T-cell (primary cell): ENCODE measurements at places on chromosomes 3 and 15.
A peak's percentile ranks its signal among the peaks of the same experiment; 100 is the strongest.

- no peak for DNase-seq
Measured at GRCh38 chr3:87179642-87180041, 47.5 kb upstream of the CHMP2B start.

DNA sequence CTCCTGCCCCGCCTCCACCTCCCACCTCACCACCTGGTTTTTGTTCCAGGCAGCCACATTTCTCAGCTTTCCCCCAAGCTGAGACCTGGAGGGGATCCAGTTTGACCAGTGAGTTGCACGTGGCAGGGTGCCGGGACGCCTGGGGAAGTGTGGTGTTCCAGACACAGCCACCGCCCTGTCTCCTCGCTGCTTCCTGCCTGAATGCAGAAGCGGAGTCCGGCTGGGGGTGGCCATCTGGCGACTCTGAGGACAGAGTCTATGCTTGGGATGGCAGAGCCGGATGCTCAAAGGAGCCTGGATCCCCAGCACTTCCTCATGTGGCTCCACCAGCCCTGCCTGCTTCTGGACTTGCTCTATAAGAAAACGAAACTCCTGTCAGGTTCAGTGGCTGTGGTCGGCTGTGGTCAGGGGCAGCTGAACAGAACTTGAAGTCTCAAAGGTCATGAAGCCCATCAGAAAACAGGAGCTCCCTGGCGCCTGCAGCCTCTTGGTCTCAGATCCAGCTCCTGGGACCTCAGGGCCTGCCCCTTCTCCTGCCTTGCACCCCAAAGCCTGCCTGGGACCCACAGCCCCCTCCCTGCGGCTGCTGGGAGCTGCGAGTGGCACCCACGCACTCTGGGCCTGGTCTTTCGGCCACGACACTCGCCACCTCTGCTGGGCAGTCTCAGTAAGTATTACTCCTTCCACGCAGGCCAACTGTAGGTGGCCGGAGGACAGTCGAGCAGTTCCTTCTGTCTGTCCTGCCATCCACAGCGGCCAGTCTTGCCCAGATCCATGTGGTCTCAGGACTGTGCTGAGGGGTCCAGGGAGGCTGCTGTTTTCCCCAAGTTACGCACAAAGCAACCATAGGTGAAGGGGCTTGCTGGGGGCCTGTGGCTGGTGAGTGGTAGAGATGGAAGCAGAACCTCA is 112.8 kb upstream of the MEF2A start:
- no peak for DNase-seq

- DNase-seq: no peak
Measured at GRCh38 chr3:150411106-150411460, 3.0 kb downstream of the TSC22D2 start.

DNA sequence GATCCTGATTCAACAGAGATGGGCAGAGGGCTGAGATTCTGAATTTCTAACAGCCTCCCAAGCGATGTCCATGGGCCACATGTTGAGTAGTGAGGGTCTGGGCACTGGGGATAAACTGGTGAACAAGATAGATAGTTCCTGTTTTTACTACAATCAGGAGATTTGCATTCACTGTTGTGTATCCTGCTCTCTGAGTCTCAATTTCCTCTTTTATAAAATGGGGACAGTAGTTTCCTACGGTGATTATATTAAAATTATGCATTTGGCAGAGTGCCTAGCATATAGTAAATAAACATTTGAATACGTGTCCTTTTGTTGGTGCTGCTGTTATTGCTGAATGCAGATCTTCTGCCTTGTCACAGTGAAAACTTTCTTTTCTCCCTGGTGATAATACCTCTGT is 102.5 kb downstream of the MYH15 start:
- DNase-seq: no peak

- peak; percentile 17 for DNase-seq
Measured at GRCh38 chr3:33030802-33031201, 66.1 kb downstream of the GLB1 start.

DNA sequence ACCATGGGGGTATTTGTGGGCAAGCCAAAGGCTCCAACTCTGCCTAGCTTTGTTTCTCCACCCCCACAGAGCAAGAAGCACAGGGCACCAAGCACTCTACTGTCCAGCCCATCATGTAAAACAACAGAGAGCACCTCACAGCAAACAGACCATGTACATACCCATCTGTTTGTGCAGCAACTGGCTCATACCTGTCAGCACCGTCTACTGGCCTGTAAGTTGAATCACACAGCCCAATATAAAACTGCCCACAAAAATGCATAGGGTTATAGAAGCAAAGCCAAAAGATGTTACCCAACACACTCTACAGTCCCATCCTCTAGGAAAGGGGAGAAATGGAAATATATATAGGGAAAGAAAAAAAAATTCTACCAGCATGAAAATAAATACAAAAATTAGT is 139.7 kb upstream of the CPNE4 start:
- no peak for DNase-seq

DNA sequence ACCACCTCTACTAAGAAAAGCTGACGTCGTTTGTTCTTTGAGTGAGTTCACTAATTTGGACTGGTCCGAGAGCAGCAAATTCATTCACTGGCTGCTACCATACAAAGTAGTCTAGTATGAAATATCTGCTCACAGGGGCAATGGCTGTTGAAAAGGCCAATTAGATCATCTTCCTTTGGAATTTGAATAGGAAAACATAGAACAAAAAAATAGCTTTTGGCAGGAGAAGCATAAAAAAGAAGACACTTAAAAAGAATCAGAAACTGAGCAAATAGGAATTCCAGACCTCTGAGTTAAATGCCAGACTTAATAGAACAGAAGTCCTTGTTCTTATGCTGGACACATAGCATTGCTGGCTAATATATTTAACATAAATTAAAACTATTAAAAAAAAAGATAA is 159.3 kb downstream of the IL1RAP start:
- DNase-seq: no peak

DNA sequence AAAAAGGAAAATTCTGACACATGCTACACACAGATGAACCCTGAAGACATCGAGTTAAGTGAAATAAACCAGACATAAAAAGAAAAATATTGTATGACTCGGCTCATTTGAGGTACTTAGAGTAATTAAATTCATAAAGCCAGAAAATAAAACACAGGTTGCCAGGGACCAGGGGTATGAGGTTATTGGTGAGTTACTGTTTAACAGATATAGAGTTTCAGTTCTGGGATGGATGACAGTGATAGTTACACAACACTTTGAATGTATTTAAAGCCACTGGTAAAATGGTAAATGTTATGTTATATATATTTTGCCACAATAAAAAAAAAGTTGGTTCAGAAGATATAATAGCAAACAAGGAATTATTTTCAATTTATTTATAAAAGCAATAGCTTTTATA is 436.1 kb upstream of the WNT5A start:
- no peak for DNase-seq
